Activated CD4-positive, alpha-beta T cell treated with anti-CD3 and anti-CD28 coated beads for 1 hour (primary cell): ENCODE measurements at places on chromosomes 4 and X.
A peak's percentile ranks its signal among the peaks of the same experiment; 100 is the strongest.

GRCh38 chrX:51608766-51609165 is 9.9 kb downstream of the CENPVL3 start:
- no peak for DNase-seq

DNA sequence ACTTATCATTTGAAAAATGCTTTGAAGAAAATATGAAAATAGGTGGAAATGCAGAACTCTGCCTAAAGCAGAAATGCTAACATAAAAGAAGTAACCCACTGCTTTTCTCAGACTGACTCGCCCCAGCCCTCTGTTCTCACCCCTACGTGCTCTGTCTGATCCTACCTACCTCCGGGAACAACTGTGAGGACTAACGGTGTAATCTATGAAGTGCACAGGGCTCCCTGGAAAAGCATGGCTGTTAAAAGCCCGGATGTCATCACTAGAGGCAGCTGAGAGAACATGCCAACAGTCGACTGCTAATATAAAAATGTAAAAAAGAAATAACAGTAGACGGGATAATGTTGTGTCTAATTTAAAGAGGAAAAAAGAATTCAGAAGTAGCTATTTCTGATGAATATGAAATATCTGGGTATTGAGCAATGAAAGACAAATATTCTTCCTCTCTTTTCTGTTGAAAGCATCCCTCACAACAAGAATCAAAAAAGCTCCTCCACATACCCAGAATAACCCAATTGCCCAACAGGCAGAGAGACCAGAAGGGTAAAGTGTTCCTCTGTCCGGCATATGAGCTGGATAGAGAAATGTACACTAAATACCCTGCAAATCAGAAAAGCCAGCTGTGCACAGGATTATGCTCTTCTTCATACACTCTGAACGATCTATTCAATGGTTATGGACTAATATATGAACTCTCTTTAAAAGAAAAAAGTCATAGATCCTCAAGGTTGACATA is 130.7 kb downstream of the TSPAN5 start:
- no peak for DNase-seq

GRCh38 chrX:46433892-46434291 is 111.3 kb downstream of the ZNF674 start:
- DNase-seq, result no peak

GRCh38 chr4:8238515-8239053 is 31.0 kb upstream of the HTRA3 start:
- no peak for DNase-seq

GRCh38 chr4:113840861-113841260 is 79.3 kb upstream of the CAMK2D start:
- DNase-seq, result no peak

GRCh38 chrX:151899622-151900021 is 13.1 kb upstream of the MAGEA4 start:
- DNase-seq, result no peak

DNA sequence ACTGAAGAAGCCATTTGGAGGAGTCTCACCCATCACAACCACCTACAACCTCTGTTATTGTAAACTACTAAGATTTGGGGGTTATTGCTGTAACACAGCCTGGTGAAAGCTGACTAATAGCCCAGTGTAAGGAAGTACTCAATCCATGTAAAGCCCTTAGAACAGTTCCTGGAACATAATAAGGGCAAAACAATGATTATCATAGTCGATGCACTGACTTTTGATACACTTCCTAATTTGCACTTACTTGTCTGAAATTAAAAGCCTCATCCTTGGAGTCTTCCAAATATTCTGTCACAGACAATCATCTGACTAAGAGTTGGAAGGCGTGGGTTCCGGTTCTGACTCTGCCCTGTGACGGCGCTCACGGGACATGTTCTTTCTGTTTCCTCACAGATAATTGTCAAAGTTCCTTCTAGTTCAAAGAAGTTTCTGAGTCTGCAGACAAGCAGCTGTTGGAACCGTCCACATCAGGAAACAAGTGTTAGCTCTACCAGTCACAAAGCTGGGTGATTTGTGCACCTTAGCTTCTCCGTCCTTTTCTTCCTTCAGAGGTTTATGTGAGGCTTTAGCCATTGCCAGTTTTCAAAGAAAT is 33.4 kb upstream of the RASGEF1B start:
- peak; percentile 53 for DNase-seq

- DNase-seq, result no peak
Observed at GRCh38 chr4:182547435-182547834, 304.2 kb downstream of the TENM3 start.

GRCh38 chr4:83320548-83320947 is 14.1 kb downstream of the HPSE start:
- no peak for DNase-seq

- DNase-seq, result no peak
Observed at GRCh38 chr4:20095805-20096541, 155.7 kb upstream of the SLIT2 start.

DNA sequence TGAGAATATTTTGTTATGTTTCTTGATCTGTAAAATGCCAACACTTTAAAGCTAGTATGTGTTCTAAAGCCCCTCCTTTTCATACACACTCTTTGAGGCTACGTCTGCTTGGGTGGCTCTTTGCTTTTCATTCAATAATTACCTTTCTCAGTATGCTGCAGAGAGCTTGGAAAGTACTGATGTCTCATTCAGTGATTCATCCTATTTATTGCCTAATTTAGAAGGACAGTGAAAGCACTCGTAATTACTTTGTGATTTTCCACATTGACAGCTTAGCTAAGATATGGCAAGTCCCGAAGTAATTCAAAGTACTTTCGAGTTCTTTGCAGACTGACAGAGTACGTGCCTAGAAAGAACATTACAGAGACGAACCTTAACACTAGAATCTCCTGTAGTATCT is 57.2 kb downstream of the BMP15 start:
- no peak for DNase-seq

DNA sequence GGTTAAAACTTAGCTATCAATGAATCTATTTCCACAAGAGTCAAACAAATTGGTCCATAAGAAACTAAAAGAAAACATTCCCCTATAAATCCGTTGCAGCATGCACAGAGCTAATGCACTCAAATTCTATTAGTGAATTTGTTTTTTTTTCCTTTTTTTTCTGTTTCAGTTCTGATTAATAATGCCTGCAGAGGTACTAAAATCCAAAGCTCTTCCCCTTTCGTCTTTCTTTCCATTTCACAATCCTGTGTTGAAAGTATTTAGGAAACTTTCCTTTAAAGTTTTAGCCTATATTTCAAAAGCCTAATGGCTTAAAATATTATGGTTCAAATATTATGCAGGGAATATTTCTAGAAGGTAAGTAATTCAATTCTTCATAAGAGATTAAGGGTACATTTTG is 45.9 kb upstream of the VEGFD start:
- no peak for DNase-seq

GRCh38 chrX:140432346-140433175 is 72.3 kb downstream of the SOX3 start:
- no peak for DNase-seq

- DNase-seq, result no peak
Observed at GRCh38 chr4:3523628-3524221, 8.5 kb downstream of the LRPAP1 start.

- no peak for DNase-seq
Observed at GRCh38 chr4:15568821-15569220, 86.3 kb downstream of the FBXL5 start.

GRCh38 chr4:188722911-188723310 is 583.7 kb downstream of the TRIML1 start:
- DNase-seq, result no peak

DNA sequence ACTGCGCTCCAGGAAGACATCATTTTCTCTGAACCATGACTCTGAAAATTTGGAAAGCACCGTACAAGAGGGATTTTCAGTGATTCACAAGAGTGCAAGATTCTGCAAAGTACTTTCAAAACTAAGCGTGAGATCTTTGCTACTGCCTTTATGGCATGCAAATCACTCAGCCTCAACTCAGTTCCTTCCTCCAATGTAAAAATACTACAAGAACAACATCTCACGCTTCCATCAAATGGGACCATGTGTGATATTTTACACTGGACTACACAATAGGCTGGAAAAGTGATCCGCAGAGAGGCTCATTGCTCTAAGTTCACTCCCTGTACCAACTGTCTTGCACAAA is 674 bp upstream of the IL15 start:
- no peak for DNase-seq

DNA sequence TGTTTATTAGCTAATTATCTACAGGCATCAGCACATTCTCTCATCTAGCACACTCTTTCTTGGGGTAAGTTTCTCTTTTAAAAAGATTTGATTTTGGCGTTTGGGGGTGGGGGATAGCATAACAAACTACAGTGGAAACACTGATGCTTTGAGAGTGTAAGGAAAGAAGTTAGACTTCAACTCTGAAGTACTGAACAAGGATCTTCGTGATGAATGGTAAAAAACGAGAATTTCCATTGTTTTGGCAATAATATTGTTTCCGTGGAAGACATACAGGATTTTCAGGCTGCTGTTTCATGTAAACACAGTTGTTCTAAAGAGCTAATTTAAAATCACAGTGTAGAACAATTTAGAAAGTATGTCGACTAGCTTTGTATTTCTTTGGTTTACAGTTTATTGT is 451 bp downstream of the LPAR4 start:
- no peak for DNase-seq

DNA sequence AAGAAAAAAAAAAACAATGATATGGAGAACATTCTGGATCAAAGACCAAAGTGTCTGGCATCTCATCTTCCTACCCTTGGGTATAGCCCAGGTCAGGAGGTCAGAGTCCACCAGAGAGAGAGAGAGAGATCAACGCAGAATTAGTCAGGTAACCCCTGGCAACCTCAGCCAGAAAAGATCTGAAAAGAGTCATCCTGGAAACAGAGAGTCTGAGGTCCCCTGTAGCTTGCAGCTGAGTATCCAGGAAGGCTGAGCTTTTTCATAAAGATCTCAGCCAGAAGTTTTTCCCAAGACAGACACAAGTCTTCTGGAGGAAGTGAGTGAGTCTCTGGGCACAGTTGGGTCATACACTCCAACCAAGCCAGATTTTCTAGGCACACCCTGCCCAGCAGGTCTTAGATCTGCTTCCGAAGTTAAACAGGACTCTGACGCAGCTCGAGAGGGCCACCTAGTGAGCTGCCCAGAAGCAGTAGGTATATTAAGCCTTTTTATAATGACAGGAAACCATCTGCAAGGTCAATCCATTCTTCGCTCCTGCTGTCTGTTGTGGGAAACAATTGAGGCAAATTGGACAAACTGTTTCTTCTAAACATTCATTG is 35.7 kb downstream of the ACE2 start:
- no peak for DNase-seq

- no peak for DNase-seq
Observed at GRCh38 chrX:150690126-150690525, 3.1 kb upstream of the MTMR1 start.

DNA sequence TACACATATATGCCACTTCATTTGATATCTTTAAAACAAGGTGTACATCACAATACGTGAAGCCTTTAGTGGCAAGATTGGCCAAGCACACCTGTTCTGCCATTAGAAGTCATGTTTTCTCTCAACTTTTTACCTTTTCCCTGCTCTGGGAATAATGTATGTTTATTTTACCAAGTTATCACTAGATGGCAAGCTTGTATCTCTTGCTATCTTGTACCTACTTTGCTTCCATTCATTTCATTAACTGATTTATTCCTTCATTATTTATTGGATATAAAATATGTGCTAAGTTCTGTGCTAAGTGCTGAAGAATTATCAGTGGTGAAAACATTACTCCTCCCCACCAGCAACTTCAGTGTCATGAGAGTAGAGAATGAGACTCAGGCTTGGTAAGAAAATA is 245.5 kb downstream of the ANK2 start:
- no peak for DNase-seq

DNA sequence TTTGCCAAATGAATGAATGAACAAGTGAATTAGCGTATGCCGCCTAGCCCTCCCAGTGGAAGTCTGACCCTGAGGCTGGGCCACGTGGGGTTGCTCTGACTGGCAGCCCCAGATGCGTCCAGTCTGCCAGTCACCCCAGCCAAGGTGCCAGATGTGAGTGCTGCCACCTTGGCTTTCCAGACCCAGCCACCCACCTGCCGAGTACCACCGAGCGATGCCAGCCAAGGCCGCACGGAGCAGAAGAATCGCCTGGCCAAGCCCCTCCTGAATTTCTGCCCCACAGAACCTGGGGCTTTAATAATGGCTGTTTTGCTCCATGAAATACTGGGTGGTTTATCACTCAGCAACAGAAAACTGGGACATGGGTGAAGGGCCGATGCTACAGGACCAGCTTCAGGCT is 59.3 kb downstream of the ADRA2C start:
- DNase-seq, result no peak

- DNase-seq, result no peak
Observed at GRCh38 chr4:48085821-48086589, 48.0 kb downstream of the TXK start.

- DNase-seq, result peak; percentile 33
Observed at GRCh38 chr4:80173401-80173800, 23.9 kb upstream of the PRDM8 start.

DNA sequence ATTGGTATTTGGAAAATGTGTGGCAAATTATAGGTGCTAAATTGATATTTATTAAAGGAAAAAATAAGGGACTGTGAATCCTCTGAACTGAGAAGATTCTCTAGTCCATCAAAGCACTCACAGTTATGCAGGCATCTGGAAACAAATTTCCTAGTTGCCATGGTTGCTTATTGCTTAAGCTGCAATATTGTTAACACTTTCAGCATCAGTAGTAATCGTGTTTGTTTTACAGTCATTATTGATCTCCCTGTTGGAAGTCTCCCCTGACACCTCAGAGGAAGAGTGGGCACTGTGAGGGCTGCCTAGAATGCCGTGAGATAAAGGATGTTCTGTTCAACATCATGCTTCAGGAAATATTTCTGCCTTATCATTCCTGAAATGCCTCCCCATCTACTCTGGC is 2004.3 kb upstream of the ADGRL3 start:
- no peak for DNase-seq

DNA sequence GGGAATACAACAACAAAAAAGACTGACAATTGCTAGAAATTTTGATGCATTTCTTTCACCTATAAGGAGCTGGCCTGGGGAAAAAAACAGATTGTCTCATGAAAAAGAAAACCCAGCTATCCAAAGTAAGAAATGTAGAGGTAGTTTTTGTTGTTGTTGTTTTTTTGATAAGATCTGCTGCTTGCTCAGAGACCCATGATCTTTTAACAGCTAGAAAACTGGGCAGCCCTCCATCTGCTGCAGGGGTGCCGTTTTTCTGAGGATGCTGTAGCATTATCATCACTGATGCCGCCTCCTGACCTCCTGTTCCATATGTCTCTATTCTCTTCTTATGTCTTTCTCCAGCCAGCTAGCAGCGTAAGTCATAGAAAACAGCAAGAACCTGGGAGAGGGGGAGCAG is 98.3 kb downstream of the BMPR1B start:
- DNase-seq, result no peak

DNA sequence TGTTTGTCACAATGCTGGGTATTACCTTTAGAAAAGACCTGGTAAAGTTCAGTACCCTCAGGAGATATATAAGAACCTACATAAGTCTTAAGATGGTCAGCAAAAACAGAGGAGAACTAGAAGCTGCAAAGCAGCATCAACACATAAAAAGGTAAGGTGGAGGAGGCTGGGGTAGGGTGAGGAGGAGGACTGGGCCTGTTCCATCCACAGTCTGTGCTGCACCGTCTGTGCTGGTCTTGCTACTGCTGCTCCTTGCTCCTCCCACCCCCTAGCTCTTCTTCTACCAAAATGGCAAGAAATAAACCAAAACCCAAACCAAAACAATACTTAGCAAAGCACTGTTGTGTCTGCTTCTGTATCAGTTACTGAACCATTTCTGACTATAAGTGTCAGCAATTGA is 102.2 kb downstream of the CDS1 start:
- no peak for DNase-seq

- DNase-seq, result no peak
Observed at GRCh38 chr4:102684610-102685052, 76.1 kb downstream of the MANBA start.

GRCh38 chr4:108937066-108937465 is 174.2 kb upstream of the ETNPPL start:
- no peak for DNase-seq

- DNase-seq, result no peak
Observed at GRCh38 chr4:4362991-4363697, 23.8 kb upstream of the NSG1 start.
